ENCODE measurements at places on chromosomes 11 and 22.

DNA sequence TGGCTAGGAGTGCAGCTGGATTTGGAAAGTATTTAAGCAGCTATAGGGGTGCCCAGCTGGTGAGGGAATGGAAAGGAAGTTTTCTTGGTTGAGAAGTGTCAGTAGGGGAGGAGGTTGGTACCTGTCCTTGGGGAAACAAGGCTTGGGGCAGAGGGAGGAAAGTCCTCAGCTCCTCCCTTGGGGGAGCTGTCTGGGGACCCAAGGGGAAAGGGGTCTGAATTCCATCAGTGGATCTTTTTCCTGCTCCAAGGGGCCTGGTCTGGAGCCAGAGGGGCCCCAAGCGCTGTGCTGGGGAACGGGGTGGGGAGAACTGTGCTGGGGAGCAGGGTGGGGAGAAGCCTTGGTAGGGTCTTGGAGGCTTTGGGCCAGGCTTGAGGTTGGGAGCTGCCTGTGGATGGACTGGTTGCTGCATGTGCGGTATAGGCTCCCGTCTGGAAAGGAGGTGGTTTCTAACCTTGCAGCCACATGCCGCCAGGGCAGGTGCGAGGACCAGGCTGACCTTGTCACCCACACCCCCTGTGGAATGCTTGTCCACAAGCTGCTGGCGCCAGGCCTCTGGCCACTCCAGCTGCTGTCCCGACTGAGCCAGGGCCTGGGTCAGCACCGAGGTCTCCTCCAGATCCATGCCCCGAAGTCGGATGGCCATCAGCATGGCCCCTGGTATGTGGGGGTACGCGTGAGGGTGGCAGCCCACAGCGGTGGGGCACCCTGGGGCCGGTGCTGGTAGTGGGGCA lies 963 bp downstream of the TYMP start:
- DNase-seq: no peak

DNA sequence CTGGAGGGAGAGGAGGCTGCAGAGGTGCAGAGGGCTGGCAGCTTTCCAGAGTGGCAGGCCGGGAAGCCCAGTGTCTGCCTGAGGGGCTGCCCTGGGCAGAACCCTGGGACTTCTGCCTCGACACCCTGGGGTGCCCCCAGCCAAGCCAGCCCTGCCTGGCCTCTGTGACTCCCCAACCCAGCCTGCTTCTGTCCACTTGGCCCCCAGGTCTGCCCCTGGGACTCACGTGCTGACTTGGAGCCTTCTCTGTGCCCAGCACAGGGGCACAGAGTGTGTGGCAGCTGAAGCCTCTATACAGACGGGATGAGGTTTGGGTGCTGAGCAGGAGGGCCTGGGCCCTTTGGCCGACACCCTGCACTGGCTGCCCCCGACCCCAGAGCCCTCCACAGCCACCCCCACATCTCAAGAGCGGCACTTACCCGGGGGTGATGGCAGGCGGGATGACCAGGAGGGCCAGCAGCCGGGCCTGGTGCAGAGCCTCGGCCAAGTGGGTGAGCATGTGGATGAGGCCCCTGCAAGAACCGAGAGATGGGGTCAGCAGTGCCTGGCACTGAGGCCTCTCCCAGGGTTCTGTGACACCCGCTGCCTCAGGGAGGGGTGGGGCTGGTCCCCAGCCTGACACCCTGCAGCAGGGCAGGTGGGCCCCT lies 17.5 kb downstream of the CHID1 start:
- no peak for DNase-seq

- DNase-seq: no peak
These were observed 210.5 kb downstream of the CTTN start for GRCh38 chr11:70608568-70609470.

DNA sequence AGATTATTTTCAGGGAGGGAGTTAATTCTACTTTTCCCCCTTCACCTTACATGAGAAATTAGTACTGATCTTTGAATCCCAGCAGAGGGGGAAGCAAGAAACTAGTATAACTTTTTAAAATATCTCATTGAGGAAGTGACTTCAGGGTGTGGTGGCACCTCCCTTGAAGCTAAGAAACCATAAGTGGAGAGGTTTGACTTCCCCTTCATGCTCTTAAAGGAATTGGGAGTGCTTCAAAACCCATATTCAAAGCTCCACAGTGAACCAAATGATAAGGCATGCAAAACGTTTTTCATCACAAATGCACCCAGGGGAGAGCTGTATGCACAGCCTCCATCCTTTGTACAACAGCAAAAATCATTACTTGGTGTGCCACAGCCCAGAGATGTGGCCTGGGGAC lies 540 bp downstream of the MS4A14 start:
- no peak for DNase-seq

- no peak for DNase-seq
These were observed 18.2 kb upstream of the MUC5AC start for GRCh38 chr11:1139441-1140083.

DNA sequence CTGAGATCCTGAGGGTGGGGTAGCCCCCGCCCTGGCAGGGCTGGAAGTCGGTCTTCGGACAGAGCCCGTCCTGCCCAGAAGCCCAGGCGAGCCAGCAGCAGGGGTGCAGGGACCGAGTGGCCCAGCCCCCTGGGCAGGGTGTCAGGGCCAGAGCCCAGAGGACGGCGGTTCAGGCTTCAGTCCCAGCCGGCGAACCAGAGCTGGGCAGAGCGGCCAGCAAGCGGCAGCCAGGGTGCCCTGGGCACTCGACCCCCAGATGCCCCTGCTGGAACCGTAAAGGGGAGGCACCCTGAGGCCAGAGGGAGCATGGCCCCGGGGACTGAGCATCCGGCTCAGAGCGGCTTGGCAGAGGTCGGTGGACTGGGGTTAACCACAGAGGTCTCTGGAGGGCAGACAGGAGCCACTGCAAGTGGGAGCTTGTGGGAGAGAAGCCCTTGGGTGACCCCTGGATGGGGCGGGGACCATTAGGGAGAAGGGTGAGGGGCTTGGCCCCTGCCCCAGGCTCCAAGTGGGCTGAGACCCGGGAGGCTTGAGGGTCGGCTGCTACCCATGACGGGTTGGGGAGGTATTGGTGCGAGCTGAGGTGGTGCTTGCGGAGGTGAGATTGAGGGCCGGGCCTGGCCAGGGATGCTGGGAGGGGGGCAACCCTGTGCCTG lies 15.9 kb downstream of the LSP1 start:
- DNase-seq: no peak

DNA sequence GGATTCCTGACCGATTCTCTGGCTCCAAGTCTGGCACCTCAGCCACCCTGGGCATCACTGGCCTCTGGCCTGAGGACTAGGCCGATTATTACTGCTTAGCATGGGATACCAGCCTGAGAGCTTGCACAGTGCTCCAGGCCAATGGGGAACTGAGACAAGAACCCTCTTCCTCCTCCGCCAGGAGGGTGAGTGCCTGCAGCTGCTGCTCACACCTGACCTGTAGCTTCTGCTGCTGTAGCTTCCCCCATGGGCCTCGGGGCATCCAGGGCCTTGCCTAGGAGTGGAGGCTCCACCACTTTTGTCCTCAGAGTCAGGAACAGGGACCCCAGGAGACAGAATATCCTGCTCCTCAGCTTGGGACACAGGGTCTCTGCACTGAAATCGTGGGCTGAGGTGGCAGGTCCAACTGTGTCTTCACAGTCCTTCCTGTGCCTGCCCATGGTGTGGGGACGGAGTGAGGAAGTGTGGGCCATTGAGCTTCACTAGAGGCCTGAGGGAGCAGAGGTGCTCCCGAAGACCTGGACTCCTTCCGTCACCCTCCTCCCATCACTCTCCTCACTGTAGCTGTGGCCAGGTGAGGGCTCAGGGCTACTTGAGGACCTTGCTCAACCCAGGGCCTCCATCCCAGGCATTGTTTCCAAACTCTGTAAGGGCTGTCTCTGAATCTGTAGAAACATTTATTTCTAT lies 103.8 kb downstream of the ZNF280B start:
- DNase-seq: no peak

- DNase-seq: no peak
These were observed 116.4 kb downstream of the ZNF280B start for GRCh38 chr22:22392131-22392530.

DNA sequence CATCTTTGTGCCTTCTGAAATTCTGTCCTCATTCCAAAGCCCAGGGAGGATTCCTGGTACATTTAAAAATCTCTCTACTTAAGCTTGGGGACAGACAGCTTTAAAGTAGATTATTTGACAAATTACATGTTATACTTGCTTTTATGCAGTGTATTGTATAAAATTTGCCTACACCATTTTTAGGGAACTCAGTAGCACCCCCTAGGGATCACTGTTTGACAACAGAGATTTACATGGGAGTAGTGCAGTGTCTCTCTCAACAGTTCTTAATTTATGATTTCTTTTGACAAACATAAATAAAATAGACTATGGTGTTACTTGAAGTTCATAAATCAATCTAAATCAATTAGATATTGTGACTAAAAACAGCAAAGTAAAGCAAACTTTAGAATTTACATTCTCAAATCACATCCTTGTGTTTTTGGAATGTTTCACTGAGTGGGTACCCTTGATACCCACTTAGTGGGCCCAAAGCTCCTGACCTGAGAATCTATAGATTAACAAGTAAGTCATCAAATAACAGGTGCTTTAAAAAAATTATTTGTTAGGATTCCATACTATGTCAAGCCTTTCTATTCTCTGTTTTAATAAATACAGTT lies 428.8 kb downstream of the DYNC2H1 start:
- no peak for DNase-seq

GRCh38 chr22:48619721-48620120 lies 1208.0 kb downstream of the BRD1 start:
- no peak for DNase-seq

DNA sequence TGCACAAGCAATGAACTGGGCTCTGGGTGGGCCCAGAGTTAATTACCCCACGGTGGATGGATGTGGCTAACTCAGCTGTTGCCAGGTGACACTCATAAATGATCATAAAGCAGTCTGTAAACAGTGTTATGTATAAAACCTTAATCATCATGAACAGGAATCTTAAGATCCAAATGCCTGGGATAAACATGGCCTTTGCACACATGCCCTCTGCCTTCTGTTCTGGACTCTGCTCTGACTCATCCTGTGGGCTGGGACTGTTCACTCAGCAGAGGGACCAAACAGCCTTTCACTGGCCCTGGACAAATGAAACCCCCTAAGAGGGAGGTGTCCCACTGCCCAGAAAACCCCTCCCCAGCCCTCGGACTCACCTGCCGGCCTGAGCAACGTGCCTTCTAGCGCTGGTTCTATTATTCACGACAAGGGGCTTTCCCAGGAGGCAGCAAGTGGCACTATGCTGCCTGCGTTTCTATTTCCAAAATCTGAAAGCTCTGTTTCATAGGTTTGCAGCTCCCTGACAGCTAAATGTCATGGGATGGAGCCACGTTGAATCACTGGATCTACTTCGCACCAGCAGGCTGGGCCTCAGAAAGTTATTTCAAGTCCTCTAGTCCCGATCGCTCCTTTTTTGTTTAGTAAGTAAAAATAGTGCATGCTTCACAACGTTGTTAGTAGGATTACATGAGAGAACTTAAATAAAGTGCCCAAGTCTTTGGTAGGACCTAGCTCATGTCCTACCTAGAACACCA lies 53.0 kb downstream of the LARGE1 start:
- no peak for DNase-seq

GRCh38 chr22:39212721-39213376 lies 31.9 kb downstream of the PDGFB start:
- peak; percentile 63 for DNase-seq

DNA sequence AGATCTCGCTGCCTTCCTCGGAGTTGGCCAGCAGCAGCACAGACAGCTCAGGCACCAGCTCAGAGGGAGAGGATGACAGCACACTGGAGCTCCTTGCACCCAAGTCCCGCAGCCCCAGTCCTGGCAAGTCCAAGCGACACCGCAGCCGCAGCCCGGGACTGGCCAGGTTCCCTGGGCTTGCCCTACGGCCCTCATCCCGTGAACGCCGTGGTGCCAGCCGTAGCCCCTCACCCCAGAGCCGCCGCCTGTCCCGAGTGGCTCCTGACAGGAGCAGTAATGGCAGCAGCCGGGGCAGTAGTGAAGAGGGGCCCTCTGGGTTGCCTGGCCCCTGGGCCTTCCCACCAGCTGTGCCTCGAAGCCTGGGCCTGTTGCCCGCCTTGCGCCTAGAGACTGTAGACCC lies 6.4 kb downstream of the PLA2G3 start:
- no peak for DNase-seq

DNA sequence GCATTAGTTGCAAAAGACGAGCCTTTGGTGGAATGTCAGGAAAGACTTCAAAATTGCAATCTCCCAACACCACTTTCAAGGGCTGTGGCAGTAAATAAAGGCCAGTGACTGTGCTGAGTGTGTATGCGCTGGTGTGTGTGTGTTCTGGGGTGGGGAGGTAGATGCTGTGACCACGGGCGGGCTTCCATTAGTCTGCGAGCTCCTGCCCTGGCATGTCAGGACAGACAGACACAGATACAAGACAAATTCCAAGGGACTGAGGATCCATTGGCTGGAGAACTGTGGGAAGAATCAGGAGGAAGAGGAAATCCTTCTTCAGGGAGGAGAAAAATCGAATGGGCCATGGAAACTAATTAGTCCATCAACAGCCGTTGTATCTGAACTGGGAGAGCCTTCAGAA lies 83.6 kb downstream of the FEZ1 start:
- no peak for DNase-seq

GRCh38 chr11:61682093-61682732 lies 2.0 kb downstream of the DAGLA start:
- no peak for DNase-seq

DNA sequence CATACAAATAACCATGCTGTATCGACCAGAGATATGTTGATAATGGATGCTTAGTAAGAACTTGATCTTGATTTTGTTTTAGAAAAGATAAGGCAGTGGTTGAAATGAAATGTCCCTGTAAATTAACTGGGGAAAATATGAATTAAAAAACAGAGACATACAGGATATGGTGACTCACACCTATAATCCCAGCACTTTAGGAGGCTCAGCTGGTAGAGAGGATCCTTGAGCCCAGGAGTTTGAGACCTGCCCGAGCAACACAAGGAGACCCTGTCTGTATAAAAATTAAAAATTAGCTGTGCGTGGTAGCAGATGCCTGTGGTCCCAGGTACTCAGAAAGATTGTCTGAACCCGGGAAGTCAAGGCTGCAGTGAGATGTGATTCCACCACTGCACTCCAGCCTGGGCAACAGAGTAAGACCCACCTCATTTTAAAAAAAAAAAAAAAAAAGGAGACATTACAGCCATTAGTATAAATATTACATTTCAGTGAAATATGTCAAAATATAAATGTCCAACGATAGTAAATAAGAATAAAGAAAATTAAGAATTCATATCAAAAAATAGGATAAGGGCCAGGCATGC lies 4.6 kb downstream of the PICALM start:
- DNase-seq: no peak

DNA sequence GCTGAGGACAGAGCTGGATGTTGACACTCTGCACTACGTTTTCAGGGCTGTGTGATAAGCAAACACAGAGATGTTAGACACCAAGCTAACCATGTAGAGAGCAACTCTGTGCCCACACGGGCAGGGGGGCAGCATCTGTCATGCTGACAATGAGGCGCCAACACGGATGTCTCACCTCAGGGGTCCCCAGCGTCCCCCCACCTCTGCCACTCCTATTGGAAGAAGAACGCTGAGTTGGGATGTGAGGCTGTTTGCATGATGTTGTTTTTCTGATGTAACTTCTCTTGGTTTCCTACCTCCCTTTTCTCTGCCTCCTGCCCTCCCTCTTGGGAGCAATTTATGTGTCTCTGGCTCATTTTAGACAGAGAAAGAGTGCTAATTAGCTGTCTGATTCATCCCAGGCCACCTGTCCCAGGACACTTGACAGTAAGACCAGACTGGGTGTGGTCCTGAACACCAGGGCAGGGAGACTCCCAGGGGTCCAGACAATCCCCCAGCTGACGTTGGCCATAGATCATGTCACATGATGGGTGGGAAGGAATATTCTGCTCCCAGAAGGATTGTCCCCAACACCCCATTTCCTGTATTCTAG lies 89.2 kb upstream of the NCAM1 start:
- DNase-seq: no peak

Data from Panc1 (cell line).